ENCODE measurements at places on chromosomes 16 and 17.

GRCh38 chr17:15947271-15947670, 2.3 kb downstream of the ADORA2B start:
- ATAC-seq = no peak

DNA sequence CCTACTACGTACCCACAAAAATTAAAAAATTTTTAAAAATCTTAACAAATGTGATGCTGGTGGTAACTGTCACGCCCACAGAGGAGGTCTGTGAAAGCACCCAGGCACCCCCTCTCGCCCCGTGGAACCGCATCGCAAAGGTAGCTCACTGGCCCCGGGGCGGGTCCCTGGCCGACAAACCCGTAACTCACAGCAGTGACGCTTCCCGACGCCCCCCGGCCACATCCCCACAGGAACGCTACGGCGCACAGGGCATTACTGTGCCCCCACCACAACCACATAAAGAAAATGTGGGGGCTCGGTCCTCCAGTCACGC, 366 bp downstream of the ANKS3 start:
- ATAC-seq = peak; percentile 28

GRCh38 chr17:47649972-47650524, 329 bp downstream of the KPNB1 start:
- peak; percentile 31 for ATAC-seq

DNA sequence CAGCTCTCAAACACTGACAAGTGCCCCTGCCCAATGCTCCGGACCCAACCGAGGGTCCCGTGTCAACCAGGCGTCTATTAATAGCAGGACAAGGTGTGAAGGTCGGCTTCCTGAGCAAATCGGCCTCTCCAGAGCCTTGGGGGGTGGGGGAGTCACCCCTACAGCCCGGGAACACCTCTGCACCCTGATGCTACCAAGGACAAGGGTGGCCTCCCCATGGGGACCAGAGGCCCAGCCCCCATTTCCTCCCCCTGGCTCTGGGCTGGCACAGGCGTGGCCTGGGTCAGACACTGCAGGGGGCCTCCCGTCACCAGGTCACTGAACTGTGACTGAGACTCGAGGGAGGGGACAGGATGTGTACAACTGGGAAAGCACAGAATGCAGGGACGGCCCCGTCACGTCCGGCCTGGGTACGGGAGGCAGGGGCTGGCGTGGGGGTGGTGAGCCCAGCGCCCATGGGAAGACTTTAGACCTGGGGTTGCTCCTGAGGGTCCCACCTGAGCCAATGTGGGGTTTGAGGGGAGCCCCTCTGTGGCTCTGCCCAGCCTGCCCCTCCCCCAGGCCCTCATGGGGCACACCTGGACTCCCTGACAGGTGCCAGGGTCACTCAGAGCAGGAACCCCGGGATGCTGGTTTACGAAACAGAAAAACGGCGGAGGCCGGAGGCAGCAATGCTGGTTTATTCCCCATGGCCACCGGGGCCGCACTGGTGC, 579 bp upstream of the CYBA start:
- ATAC-seq = peak; percentile 93

DNA sequence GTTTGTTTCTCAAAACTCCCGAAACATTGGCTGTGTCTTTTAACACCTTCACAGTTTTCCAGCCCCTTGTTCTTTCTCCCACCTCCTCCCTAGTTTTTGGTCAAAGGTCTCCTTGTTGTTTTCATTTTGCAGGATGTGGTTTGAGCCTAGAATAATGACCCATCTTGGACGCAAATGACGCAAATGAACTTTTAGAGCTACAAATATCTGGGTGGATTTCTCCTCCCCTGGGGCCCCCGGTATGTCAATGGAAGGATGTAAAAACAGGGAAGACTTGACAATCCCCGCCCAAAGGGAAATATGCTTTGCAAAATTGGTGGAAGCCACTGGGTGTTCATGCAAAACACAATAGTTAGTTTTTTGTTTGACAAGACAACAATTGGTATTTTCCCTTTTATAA, 236.0 kb upstream of the IRX3 start:
- ATAC-seq = no peak

GRCh38 chr16:81586977-81587625, 142.5 kb downstream of the CMIP start:
- no peak for ATAC-seq
